ENCODE measurements at places on chromosomes 6 and 20. TPM values are rescaled to one million over a fixed set of nuclear protein-coding genes. Genes with fewer than 3 reads are reported as not detected.

Gene ADTRP
- 0.83 TPM for total RNA-seq

Gene PTCRA
- not detected for total RNA-seq

Gene SEL1L2
- not detected for total RNA-seq

Gene MBOAT1
- 1.0 TPM for total RNA-seq

Gene HMGA1
- 1,171 TPM for total RNA-seq

Gene ZNF334
- total RNA-seq: 1.7 TPM

DNA sequence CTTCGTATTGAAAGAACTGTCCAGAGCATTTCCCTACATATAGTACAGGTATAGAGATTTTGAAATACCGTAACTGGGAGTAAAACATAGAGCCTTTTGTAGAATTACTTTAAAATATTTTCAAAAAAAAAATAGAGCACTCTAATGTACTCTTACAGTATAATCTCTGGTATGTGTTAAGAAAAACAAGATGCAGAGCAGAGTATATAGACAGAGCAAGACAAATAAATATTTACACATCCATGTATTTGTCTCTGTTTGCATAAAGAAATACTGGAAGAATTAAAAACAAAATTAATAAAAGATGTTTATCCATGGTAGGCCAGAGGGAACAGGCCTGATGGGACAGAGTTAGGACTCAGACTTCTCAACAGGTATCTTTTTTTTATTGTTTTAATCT lies 28.0 kb upstream of the SUMO4 start:
- DNase-seq: no peak

- peak; percentile 96 for DNase-seq
Observed at GRCh38 chr20:25310268-25310920, 62.5 kb downstream of the PYGB start.

DNA sequence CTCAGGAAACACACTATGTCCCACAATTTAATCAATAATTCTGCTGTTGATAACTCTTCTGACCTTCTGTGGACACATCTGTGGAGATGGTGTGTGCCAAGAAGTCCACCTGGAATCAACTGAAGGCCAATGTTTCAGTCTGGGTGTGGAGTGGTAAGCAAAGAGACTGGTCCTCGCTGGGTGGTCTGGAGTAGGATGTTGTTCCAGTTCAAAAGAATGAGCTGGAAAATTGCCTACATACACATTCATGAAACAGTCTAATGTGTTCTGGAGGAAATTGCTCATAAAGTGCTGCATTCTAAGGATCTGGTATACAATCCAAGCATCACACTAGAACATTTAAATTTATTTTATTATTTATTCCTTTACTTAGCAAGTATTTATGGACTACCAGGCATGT lies 33.9 kb upstream of the TBX18 start:
- no peak for DNase-seq

GRCh38 chr20:45976086-45976485 lies 4.1 kb upstream of the ZNF335 start:
- no peak for DNase-seq

DNA sequence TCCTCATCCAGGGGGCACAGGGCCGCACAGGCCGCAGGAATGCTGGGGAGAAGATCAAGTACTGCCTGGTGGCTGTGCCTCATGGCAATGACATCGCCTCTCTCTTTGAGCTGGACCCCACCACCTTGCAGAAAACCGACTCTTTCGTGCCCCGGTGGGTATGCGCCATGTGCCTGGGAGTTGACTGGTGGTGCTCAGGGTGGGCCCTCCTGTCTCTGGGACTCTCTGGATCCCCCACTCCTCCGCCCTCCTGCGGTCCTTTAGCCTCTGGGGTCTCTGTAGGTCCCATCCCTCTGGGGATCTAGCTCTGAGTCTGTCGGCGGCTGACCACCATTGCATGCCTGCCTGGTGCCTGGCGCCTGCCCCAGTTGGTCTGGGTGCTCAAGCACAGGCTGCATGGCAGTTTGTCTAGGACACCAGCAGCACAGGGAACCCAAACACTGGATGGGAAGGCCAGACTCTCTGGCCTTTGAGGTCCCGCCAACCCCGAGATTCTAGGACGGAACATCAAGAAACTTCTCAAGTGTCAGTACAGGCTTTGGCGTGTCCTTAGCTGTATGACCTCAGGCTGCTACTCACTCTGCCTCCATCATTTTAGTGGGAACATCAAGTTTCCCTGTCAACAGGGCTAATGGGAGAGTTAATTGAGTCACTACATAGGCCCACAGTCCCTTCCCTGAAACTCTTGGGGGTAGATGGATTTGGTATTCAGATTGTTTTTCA lies 42.8 kb downstream of the ITPR3 start:
- DNase-seq: no peak

DNA sequence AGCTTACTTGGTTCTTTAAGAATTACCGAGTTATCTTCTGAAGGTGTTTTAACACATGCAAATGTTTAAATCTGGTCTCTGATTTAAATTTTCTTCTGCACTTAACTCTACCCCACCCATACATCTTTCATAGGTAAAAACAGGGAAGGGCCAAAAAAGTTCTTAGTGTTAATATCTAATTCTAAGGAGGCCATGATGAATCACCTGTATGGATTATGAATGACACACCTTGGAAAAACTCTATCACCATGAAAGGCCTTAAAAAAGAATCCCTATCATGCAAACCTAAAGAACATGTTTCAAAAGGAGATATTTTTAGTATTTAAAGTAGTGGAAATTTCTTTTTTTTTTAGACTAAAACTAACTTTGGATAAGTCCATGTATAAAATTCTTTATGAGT lies 54.7 kb downstream of the SLX4IP start:
- no peak for DNase-seq

DNA sequence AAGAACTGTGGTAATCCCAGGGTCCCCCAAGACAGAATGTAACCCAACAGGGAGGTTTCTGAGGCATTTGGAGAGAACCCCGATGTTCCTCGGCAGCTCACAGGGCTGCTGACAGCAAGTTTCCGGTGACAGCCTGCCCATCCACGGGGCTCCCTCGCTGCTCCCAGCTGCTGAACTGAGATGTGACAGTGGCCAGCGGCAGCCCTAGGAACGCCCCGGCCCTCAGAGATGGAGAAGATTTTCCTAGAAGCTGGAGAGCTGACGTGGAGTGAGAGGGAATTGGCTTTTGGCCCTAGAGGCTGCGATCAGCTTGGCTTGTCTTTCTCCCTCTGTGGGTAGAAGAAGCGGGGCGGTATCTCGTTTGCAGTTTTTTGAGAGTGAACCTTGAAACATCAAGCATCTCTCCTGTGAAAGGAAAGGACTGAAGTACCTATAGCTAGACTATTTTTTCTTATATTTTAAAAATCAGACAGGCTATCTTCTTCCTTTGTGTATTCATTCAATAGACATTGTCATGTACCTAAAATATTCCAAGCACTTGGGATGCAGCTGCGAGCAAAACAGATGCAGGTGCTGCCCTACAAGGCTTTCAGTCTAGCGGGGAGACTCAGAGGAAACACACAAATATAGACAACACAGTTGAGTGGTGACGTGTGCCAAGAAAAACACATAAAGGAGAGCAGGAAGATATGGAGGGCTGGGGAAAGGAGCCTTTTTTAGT lies 28.4 kb upstream of the NFATC2 start:
- DNase-seq: no peak

DNA sequence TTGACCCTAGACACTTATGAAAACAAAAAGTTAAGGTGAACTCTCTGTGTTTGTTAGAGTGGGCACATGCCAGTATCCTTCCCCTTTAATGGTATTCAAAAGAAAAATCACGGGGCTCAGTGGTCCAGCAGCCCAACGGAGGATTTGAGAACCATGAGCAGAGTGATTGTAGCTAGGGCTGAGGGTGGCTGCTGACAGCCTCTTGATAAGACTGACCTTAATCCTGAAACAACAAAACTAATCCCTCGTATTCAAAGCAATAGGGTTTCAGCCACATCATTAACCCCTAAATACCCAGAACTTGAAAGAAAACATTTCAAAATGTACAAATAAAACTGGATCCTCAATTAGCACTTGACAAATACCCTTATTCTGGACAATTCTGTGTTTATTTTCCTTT lies 95.1 kb downstream of the SNAP25 start:
- no peak for DNase-seq

- DNase-seq: no peak
Observed at GRCh38 chr6:149094156-149094555, 223.4 kb upstream of the TAB2 start.

DNA sequence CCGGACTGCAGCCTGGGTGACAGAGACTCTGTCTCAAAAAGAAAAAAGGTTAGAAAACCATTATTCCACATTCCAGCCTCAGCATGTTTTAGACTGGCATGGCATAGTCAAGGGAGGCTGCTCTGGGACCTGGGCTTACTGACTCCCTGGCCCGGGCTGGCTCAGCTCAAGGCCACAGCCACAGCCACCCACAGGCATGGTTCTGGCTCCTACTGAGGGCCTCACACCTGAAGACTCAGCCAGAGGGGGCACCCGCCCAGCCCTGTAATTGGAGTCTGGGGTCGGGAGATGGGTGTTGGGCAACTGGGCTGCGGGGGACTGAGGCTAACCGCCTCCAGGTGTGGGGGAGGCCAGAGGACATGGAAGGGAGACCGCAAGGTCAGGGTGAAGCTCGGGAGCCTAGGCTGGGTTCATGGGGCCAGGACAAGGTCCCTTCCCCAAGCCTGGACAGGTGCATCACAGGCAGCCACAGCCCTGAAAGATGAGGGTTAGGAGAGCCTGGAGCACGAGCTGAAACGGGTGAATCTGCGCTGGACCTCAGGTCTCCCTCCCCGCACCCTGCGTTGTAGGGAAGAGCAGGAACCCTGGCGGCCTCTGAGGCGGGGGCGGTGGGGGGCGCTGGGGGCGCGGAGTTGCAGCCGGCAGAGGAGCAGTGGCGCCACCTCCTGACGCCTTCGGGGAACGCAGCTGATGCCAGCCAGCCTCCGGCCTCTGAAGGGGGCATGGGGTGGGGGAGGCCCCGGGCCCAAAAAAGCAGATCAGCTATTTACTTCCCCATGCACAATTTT lies 67.7 kb upstream of the SRSF6 start:
- DNase-seq: no peak

GRCh38 chr6:79101164-79101563 lies 23.1 kb upstream of the PHIP start:
- no peak for DNase-seq

DNA sequence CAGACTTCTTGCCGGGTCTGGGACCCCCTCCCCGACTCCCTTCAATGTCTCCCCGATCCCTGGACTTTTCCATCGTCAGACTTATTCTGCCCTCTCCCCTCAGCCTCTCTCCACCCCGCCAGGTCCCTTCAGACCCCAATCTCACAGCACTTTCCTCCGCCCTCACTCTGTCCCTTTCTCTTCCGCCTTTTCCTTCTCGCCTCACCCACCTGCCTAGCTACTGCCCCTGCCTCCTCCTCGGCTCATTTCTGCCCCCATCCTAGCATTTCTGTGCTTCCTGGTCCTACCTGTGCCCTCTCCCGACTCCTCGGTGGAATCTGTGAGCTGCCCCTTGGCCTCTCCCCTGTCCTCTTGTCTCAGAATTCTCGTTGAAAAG lies 616 bp downstream of the CHMP4B start:
- DNase-seq: no peak

- DNase-seq: no peak
Observed at GRCh38 chr6:122818866-122819265, 29.8 kb downstream of the SMPDL3A start.

DNA sequence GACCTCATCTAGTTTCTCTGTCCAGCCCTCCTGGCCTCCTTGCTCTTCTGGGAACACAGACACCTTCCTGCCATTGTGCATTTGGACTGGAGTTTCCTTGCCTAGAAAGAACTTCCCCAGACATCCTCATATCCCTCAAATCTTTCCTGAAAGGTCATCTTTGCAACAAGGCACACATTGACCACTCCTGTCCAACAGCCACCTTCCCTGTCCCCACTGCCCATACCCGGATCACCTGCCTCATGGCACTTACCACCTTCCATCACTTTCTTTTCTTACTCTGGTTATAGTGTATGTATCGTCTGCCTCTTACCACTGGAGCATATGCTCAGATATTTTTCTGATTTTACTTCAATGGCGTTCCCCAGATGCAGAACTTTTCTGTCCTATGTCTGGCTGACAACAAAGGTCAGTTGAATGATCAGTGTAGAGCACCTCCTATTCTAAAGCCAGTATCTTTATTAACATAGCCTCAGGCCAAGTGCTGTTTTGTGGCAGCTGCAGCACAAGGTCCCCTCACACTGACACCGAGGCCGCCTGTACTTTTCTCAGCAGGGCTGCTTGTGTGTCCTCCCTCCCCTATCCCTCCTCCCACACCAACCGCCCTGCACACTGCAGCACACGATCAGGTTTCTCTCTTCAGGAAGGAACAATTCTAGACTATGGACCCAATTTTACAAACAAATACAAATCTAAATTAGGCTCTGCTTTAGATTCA lies 4.1 kb downstream of the HLA-C start:
- DNase-seq: no peak

GRCh38 chr6:140105857-140106256 lies 731.4 kb upstream of the CITED2 start:
- peak; percentile 44 for DNase-seq

- no peak for DNase-seq
Observed at GRCh38 chr6:13248584-13248985, 79.8 kb downstream of the TBC1D7 start.

- DNase-seq: peak; percentile 95
Observed at GRCh38 chr20:62875419-62876361, 14.1 kb upstream of the TCFL5 start.

DNA sequence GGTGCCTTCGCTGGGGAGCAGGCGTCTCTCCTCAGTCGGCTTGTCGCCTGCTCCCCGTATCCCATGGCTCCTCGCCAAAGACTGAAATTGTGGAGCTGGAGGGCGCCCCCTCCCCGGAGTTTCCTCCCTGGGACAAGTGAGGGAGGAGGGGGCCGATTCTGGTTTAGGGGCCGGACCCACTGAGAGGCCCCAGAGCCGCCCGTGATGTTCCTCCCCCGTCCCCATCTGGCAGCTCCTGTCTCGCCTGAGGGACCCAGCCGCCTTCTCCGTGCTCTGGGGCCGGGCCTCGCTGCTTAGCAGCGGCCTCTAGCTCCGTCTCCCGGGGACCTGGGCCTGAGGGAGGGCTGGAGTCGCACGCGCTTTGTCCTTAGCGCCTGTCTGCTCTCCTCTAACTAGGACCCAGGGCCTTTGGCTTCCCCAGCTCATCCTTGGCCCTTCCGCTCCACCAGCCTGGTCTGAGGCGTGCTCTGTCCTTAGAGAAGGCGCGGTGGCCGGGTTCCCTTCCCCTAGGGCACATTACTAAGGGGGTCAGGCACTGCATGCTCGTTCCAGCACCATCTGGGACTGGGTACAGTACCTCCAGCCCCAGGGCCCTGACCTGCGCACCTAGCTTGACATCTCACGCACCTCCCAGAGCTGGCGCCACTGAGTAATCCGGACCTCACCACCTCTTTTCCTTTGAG lies 29.7 kb downstream of the SLC12A5 start:
- no peak for DNase-seq

DNA sequence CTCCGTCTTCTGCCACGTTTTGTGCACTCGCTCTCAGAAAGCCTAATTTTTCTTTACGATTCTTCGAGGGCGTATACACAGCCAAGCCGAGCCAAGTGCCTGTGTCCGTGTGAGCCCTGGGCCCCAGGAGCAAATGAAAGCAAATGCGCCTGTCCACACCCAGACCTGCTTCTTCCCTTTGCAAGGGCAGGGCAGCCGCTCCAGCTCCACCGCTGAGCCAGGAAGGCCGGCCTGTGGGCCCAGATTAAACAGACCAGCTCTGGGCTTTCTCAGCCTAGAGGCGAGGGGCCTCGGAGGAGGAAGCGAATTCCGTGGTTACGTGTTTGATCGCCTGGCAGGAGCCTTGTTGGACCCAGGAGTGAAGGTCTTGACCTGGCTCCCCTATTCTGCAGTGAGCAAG lies 184.6 kb downstream of the SMOC2 start:
- DNase-seq: no peak

- DNase-seq: no peak
Observed at GRCh38 chr20:24773751-24774201, 175.3 kb upstream of the CST7 start.
